CD8-positive, alpha-beta memory T cell (primary cell): ENCODE measurements at places on chromosomes 13 and 19. TPM values are rescaled to one million over a fixed set of nuclear protein-coding genes. Genes with fewer than 3 reads are reported as not detected.

GRCh38 chr13:46296115-46296822 is 84.5 kb downstream of the LRRC63 start:
- peak overlapping the region; percentile 11 for H3K4me3 ChIP-seq
- peak overlapping the region; percentile 43 for H3K27ac ChIP-seq
- H3K36me3 ChIP-seq, result no peaks in the 10 kb centered on the region
- peaks cover 47% of the 10 kb centered on the region for H3K4me1 ChIP-seq

GRCh38 chr13:69389899-69390298 is 717.7 kb upstream of the ATXN8OS start:
- H3K27ac ChIP-seq, result no peak overlapping the region
- no peaks in the 10 kb centered on the region for H3K4me1 ChIP-seq
- H3K27me3 ChIP-seq, result no peaks in the 10 kb centered on the region
- H3K36me3 ChIP-seq, result no peaks in the 10 kb centered on the region

- no peaks in the 10 kb centered on the region for H3K27me3 ChIP-seq
- H3K36me3 ChIP-seq, result no peaks in the 10 kb centered on the region
- no peak for DNase-seq
- H3K4me1 ChIP-seq, result no peaks in the 10 kb centered on the region
Observed at GRCh38 chr13:109719962-109720646, 66.3 kb downstream of the IRS2 start.

GRCh38 chr13:94233837-94234236 is 245.6 kb downstream of the DCT start:
- H3K27ac ChIP-seq, result no peak overlapping the region
- peaks cover 19% of the 10 kb centered on the region for H3K4me1 ChIP-seq
- no peaks in the 10 kb centered on the region for H3K27me3 ChIP-seq

- no peaks in the 10 kb centered on the region for H3K36me3 ChIP-seq
- H3K27ac ChIP-seq, result no peak overlapping the region
- no peak for DNase-seq
- H3K27me3 ChIP-seq, result no peaks in the 10 kb centered on the region
- no peak overlapping the region for H3K4me3 ChIP-seq
Observed at GRCh38 chr13:98984118-98984517, 6.3 kb upstream of the DOCK9 start.

- DNase-seq, result no peak
- no peaks in the 10 kb centered on the region for H3K27me3 ChIP-seq
- H3K4me3 ChIP-seq, result no peak overlapping the region
- H3K4me1 ChIP-seq, result peaks cover 32% of the 10 kb centered on the region
- H3K36me3 ChIP-seq, result no peaks in the 10 kb centered on the region
Observed at GRCh38 chr19:35908973-35909683, 1.0 kb upstream of the TYROBP start.

DNA sequence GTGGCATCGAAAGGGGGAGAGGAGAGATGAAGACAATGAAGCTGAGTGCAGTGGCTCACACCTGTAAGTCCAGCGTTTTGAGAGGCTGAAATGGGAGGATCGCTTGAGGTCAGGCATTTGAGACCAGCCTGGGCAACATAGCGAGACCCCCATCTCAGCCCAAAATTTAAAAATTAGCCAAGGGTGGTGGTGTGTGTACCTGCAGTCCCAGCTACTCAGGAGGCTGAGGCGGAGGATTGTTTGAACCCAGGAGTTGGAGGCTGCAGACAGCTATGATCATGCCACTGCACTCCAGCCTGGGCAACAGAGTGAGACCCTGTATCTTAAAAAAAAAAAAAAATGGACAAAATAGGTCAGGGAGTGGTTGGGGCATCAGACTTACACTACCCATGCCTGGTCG is 7.6 kb downstream of the RDH8 start:
- no peak for DNase-seq
- no peaks in the 10 kb centered on the region for H3K27me3 ChIP-seq
- no peak overlapping the region for H3K27ac ChIP-seq
- H3K36me3 ChIP-seq, result no peaks in the 10 kb centered on the region
- H3K4me3 ChIP-seq, result no peak overlapping the region
- no peaks in the 10 kb centered on the region for H3K4me1 ChIP-seq

DNA sequence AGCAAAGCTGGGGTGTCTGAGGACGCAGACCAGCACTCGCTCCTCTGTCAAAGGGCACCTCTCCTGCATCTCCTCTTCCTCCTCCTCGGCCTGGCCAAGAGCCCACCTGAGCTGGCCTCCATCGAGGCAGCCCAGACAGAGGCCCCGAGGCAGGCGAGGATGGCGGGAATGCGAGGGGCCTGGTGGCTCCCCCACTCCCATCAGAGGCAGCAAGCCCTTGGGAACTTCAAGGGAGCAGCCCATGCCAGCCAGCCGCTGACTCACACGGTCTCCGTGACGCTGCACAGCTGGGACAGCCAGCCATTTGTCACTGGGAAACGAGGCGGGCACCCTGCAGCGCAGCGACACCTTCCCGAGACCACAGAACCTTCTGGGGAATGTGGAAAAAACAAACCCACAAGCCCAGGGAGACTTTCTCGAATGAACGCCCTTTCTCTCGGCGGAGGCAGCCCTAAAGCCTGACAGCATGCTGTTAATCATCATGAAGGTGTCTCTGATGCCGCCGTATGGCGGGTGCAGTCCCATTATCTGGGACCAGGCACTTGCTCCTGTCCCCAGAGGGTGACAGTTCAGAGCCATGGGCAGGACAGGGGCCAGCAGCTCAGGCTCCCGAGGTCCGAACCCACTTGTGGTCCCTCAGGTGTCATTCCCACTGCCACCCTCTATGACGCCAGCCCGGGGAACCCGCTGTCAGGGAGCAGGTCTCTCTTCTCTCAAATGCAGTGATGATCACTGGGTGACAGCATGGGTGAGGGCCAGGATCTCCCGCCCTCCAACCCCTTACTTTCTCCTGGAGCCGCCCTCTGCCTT is 53.0 kb downstream of the PEPD start:
- no peaks in the 10 kb centered on the region for H3K4me1 ChIP-seq
- no peaks in the 10 kb centered on the region for H3K27me3 ChIP-seq
- H3K36me3 ChIP-seq, result no peaks in the 10 kb centered on the region
- no peak overlapping the region for H3K27ac ChIP-seq

- H3K27me3 ChIP-seq, result no peaks in the 10 kb centered on the region
- DNase-seq, result no peak
- H3K36me3 ChIP-seq, result no peaks in the 10 kb centered on the region
- no peak overlapping the region for H3K4me3 ChIP-seq
- no peak overlapping the region for H3K27ac ChIP-seq
Observed at GRCh38 chr13:46587807-46588418, 34.9 kb downstream of the LRCH1 start.

GRCh38 chr13:50732712-50733111 is 110.8 kb downstream of the DLEU7 start:
- no peak for DNase-seq
- H3K4me3 ChIP-seq, result no peak overlapping the region
- H3K27me3 ChIP-seq, result no peaks in the 10 kb centered on the region
- H3K36me3 ChIP-seq, result no peaks in the 10 kb centered on the region

The SSC5D gene
- 0.35 TPM for total RNA-seq

The ZNF615 gene
- 7.6 TPM for total RNA-seq

The SOX1 gene
- not detected for total RNA-seq

The KIR2DL4 gene
- not detected for total RNA-seq

The CD37 gene
- total RNA-seq, result 127 TPM

The ZNF486 gene
- total RNA-seq, result 12.0 TPM

The CD209 gene
- total RNA-seq, result 0.16 TPM
